ENCODE measurements at places on chromosomes 3 and 15.

DNA sequence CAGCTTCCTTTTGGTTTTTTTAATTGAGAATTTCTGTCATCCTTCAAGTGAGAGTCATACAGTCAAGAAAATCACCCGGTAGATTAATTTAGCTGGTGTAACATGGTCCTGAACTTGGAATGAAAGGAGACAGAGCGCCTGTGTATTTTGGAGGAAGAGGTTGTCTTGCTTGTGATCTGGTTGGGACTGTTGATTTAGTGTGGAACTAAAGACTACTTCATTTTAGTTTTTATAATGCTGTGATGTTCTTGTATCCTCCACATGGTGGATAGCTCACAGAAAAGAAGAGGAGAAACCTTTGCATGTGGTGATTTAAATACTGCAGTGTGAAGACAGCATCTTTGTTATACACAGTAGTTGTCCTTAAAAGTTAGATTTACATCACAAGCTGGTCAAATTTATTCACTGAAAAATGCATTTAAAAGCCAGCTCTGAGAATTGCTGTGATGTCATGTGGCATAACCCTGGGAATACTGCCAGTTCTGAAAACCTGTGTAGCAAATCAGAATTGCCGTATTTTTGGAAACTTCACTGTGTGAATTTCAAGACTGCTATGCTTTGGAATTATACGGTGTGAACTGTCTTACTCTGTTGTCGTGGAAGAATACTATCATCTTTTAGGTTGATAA lies 268.5 kb downstream of the PTPRG start:
- H3K4me3 ChIP-seq: no peak overlapping the region
- no peak overlapping the region for H3K27ac ChIP-seq
- no peaks in the 10 kb centered on the region for H3K36me3 ChIP-seq
- no peaks in the 10 kb centered on the region for H3K4me1 ChIP-seq
- DNase-seq: no peak
- no peaks in the 10 kb centered on the region for H3K27me3 ChIP-seq

- H3K4me3 ChIP-seq: no peak overlapping the region
- H3K4me1 ChIP-seq: peaks cover 61% of the 10 kb centered on the region
- no peaks in the 10 kb centered on the region for H3K36me3 ChIP-seq
- no peak for DNase-seq
- H3K27ac ChIP-seq: no peak overlapping the region
- H3K27me3 ChIP-seq: no peaks in the 10 kb centered on the region
These were observed 73.1 kb upstream of the BHLHE40 start for GRCh38 chr3:4906107-4906621.

DNA sequence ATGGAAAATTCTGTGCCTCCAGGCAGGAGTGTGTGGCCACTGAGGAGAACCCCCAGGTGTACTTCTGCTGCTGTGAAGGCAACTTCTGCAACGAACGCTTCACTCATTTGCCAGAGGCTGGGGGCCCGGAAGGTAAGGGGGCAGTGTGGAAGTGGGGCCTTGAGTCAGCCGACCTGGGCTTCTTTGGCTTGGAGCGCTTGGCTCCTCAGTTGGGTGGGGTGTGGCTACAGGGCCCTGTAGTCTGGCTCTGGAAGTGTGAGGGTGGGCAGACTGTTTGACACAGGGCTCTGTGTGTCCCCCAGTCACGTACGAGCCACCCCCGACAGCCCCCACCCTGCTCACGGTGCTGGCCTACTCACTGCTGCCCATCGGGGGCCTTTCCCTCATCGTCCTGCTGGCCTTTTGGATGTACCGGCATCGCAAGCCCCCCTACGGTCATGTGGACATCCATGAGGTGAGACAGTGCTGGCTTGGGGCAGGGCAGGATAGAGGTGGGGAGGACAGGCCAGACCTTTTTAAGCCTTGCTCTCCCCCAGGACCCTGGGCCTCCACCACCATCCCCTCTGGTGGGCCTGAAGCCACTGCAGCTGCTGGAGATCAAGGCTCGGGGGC lies 18.2 kb upstream of the EXOG start:
- H3K36me3 ChIP-seq: peaks cover 11% of the 10 kb centered on the region
- no peak for DNase-seq
- no peaks in the 10 kb centered on the region for H3K27me3 ChIP-seq
- H3K27ac ChIP-seq: no peak overlapping the region

GRCh38 chr3:18716101-18716500 lies 291.0 kb upstream of the SATB1 start:
- no peak for DNase-seq
- peak overlapping the region; percentile 96 for H3K27ac ChIP-seq
- peak overlapping the region; percentile 9 for H3K4me3 ChIP-seq
- H3K36me3 ChIP-seq: peaks cover 55% of the 10 kb centered on the region

DNA sequence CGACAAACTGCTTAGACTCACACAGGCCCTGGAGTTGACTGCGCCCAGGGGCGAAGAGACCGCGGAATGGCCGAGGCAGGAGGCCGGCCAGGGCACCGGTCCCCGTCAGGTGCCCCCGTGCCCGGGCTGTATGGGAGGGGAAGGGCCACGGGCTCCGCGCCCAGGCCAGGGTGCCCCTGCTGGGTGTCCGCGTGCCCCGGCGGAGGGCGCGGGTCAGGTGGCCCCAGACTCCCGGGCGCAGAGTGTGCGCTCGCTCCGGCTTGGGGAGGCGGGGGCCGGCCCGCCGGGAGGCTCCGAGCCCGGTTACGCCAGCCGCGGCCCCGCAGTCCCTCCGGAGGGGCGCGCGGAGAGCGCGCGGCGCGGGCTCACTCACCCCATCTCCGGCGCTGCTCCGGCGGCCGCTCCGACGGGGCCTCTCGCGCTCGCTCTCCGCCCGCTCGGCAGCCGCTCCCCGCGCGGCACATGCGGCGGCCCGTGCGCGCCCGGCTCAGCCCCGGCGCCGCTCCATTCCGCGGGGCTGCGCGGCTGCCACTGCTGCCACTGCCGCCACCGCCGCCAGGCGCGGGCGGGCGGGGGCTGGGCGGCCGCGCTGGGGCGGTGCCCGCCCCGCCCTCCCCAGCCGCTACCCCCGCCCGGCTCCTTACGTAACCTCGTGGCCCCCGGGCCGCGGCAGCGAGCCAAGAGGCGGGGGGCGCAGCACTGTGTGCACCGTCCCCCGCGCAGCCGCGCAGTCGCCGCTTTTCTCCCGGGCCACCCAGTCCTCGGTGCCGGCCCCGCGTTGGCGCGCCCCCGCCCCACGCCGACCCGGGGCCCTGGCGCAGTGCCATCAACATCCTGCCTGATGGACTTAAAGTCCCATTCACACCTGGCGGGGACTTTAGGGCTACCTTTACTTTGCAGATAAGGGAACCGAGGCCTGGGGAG lies at the start of gene HOMER2:
Gene HOMER2 (minus strand): TSS at position 563 of the 924 bp plus-strand sequence. CDS start 185 bp downstream, at position 378.
- peak within 1 kb of the TSS; percentile 56 for H3K4me3 ChIP-seq
- DNase-seq: no peak
- H3K27me3 ChIP-seq: peaks cover 9% of the 10 kb centered on the region
- no peak within 1 kb of the TSS for H3K27ac ChIP-seq
- no peaks in the 10 kb centered on the region for H3K36me3 ChIP-seq
- peaks cover 2% of the 10 kb centered on the region for H3K4me1 ChIP-seq

GRCh38 chr15:74541494-74542165 lies 610 bp downstream of the ARID3B start:
- H3K4me3 ChIP-seq: peak overlapping the region; percentile 87
- peaks cover 30% of the 10 kb centered on the region for H3K36me3 ChIP-seq
- DNase-seq: peak; percentile 79
- H3K4me1 ChIP-seq: peaks cover 61% of the 10 kb centered on the region
- peak overlapping the region; percentile 89 for H3K27ac ChIP-seq

DNA sequence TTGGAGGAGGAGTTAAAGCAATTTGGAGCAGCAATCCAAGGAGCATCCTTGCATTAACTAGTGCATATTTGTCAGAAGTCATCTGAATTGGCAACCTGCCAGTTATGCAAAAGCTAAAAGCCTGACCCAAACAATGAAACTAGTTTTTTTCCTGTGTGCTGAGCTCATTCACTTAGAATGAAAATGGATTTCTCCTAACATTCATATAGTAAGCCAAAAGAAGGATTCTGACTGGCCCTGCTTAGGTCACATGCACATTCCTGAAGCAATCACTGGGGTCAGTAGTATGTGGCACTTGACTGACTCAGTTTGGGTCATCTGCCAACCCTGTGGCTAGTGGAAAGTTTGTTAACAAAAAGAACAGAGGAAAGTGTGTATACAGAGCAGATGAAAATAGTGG lies 30.5 kb downstream of the OXSM start:
- H3K4me3 ChIP-seq: no peak overlapping the region
- H3K4me1 ChIP-seq: peaks cover 8% of the 10 kb centered on the region
- H3K36me3 ChIP-seq: no peaks in the 10 kb centered on the region
- peaks cover 2% of the 10 kb centered on the region for H3K27me3 ChIP-seq
- no peak for DNase-seq

DNA sequence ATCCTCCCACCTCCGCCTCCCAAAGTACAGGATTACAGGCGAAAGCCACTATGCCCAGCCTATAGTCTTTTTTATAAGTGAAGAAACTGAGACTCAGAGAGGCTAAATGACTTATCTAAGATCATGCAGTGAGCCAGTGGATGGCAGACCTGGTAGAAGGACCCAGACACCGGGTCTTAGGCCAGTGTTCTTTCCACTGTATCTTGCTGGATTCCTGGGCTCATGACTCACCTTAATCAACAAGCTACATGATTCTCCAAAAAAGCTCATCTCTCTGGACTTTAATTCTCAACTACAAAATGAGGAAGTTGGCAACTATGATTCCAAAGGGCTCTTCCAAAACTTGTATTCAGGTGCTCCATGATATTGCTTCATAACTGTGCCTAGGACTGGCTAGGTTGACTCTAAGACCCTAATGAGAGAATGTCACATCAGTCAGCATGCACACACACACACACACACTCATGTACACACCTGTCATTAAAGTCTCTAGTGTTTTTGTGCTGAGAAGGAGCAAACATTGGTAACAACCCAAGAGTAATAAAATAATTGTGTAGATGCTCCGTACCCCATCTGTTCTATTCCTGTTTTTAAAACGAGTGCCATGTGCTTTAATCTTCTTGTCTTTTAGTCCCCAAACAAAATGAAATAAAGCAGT lies 89.7 kb upstream of the SLC4A7 start:
- no peaks in the 10 kb centered on the region for H3K4me1 ChIP-seq
- no peak overlapping the region for H3K27ac ChIP-seq
- DNase-seq: no peak

DNA sequence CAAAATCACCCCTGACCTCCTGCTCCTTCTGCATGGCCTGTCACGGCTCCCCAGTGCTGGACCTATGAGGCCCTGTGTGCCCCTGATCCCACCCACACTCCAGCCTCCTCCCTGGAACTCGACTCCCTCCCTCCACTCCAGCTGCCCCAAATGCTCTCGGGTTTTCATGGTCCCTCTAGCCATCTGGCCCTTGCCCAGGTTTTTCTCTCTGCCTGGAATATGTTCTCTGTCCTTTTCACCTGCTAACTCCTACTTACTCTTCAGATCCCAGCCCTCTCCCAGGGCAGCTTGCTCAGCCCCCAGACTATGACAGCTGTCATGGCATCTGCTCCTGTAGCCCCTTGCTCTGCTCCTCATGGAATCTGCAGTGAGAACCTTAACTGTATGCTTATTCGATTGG lies 30.3 kb downstream of the DUSP7 start:
- no peak overlapping the region for H3K27ac ChIP-seq
- no peaks in the 10 kb centered on the region for H3K27me3 ChIP-seq
- no peaks in the 10 kb centered on the region for H3K36me3 ChIP-seq
- no peak for DNase-seq

DNA sequence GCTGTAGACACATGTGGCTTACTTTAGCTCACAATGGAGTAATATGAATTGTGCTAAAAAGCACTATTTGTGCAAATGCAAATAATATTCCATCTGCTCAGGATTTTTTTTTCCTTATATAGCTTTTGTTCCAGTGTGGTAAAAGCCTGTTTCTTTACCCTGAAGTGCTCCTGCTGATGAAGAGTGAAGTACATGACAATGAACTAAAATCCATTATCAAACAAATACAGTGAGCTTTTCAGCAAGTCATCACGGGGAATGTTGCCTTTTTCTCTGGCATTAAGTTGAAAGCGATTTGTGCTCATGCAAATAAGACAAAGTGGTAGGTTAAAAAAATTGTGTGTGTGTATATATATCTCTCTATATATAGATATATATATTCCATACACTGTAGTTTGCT lies 28.6 kb upstream of the CCDC39 start:
- no peak overlapping the region for H3K27ac ChIP-seq
- no peaks in the 10 kb centered on the region for H3K4me1 ChIP-seq
- no peaks in the 10 kb centered on the region for H3K27me3 ChIP-seq
- no peak overlapping the region for H3K4me3 ChIP-seq
- no peak for DNase-seq
- H3K36me3 ChIP-seq: no peaks in the 10 kb centered on the region

- no peaks in the 10 kb centered on the region for H3K27me3 ChIP-seq
- no peak overlapping the region for H3K4me3 ChIP-seq
- H3K27ac ChIP-seq: no peak overlapping the region
- no peaks in the 10 kb centered on the region for H3K36me3 ChIP-seq
- peaks cover 5% of the 10 kb centered on the region for H3K4me1 ChIP-seq
These were observed 9.1 kb downstream of the NCEH1 start for GRCh38 chr3:172701751-172702150.

DNA sequence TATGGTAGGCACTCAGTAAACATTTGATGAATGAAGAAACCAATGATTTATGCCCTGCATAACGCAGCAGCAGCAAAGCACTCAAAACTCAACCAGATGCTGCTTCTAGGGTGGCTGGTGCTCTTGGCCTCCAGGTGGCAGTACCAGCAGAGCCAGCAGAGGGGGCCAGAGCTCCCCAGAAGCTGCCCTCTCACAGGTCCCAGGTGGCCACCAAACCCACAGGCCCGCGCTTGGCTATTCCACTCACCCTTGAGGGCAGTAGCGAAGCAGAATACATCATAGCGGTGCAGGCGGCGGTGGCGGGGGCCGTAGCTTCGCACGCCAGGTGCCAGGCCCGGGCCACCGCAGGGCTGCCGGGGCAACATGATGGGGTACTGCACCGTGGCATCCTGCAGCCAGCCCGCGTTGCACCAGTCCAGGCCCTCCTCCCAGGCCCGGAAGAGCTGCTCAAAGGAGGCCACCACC lies 16.6 kb downstream of the HAPLN3 start:
- H3K27ac ChIP-seq: no peak overlapping the region
- no peaks in the 10 kb centered on the region for H3K27me3 ChIP-seq
- H3K4me3 ChIP-seq: no peak overlapping the region

DNA sequence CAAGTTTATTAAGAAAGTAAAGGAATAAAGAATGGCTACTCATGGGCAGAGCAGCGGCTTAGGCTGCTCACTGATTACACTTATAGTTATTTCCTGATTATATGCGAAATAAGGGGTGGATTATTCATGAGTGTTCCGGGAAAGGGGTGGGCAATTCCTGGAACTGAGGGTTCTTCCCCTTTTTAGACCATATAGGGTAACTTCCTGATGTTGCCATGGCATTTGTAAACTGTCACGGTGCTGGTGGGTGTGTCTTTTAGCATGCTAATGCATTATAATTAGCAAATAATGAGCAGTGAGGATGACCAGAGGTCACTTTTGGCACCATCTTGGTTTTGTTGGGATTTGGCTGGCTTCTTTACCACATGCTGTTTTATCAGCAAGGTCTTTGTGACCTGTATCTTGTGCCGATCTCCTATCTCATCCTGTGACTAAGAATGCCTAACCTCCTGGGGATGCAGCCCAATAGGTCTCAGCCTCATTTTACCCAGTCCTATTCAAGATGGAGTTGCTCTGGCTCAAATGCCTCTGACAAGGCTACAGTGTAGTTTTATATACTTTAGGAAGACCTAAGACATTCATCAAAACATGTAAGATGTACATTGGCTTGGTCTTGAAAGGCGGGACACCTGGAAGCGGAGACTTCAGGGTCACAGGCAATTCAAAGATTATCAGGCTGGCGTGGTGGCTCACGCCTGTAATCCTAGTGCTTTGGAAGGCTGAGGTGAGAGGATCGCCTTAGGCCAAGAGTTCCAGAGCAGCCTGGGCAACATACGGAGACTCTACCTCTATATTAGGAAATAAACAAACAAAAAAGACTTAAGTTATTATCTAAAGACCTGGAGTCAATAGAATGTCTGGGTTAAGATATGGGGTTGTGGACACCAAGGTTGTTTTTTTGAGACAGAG lies 3.2 kb upstream of the BLOC1S6 start:
- no peak for DNase-seq
- H3K27me3 ChIP-seq: peaks cover 3% of the 10 kb centered on the region
- no peaks in the 10 kb centered on the region for H3K36me3 ChIP-seq
- H3K4me1 ChIP-seq: peaks cover 19% of the 10 kb centered on the region
- no peak overlapping the region for H3K4me3 ChIP-seq

Data from activated CD4-positive, alpha-beta T cell treated with anti-CD3 and anti-CD28 coated beads, Interleukin-2, amount 10 ng/mL, durations not matched to agents 7 days and 5 days (primary cell).